ENCODE measurements at places on chromosomes 16 and 17.
A peak's percentile ranks its signal among the peaks of the same experiment; 100 is the strongest.

- DNase-seq, result no peak
Measured at GRCh38 chr16:10846213-10846998, 27.8 kb upstream of the TVP23A start.

GRCh38 chr16:23505671-23506605 is 4.4 kb downstream of the GGA2 start:
- no peak for DNase-seq

DNA sequence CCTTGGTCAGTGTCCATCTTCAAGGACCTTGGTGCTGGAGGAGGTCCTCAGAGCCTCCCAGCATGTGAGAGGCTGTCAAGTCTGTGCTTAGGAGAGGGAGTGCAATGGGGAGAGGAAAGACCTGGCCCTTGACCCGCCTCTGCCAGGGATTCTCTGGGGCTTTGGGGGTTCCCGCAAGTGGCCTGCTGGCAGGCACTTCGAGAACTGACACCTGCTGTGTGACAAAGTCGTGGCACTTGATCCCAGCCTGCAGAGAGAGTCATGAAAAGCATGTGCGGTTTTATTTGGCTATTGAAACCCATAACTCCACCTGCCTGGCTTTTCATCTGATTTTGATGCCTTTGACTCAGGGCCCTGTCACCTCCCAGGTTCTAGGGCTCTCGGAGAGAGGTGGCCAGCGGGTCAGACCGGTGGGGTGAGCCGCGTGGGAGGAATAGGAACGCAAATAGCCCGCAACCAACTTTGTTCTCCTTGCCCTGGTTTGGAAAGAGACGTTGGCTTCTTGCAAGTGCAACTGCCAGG is 42.8 kb upstream of the GSE1 start:
- DNase-seq, result no peak

DNA sequence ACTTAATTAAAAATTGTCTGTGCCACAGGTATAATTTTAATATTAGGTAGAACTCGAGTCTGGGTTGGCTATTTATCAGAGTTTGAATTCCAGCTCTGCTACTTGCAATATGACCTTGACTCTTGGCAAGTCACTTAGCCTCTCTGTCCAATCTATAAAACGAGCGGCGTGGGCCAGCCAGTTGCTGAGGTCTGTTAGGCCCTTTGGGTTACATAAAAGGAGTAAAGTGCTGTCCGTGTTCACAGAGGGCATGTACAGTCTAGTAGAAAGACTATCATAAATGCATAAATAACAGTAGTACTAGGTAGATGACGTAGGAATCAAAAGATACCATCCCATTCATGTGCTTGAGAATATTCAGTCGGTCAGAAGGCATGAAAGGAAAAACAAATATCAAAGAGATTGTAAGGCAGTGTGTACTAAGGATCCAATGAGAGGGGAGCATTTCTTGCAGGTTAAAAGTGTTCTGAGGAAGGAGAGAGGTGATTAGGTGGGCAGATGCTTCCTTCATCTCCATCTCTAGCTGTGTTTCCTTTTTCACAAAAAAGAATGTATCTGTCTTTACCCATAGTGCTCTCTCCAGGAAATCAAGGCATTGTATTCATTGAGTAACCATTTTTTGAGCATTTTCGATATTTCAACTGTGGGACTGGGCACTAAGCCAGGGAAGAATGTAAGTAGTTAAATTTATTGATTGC is 2.4 kb downstream of the TNRC6A start:
- DNase-seq, result no peak

GRCh38 chr17:42531455-42532354 is 4.3 kb upstream of the NAGLU start:
- DNase-seq, result no peak

DNA sequence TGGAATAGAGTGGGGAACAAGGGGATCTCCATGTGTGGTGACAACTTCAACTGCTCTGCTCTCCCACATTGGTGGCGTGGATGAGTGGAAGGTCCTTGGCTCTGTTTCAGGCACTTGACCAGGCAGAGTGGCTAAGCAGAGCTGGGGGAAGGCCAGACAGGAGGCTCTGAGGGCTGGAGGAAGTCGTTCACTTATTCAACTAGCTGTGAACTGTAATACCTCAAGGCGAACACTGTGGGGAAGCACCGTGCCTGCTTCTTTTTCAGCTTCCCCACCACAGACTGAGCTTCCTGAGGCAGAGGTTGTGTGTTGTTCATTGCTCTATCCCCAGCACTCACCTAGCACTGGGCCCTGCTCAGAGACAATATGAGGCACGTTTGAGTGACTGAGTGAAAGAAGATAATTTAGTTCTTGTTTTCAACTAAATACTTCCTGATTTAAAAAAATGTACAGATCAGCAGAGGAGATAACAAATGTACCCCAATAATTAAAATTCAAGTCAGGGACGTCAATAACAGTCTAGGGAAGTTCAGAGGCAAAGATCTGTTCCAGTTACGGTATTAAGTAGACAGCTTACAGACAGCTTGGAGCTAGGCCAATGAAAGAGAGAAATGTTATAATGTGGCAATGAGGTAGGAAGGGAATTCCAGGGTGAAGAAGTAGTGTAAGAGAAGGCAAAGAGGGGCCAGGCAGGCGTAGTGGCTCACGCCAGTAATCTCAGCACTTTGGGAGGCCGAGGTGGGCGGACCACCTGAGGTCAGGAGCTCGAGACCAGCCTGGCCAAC is 34.7 kb downstream of the MYO18A start:
- peak; percentile 46 for DNase-seq

GRCh38 chr17:79615926-79616325 is 5.1 kb upstream of the RBFOX3 start:
- DNase-seq, result no peak

- DNase-seq, result no peak
Measured at GRCh38 chr16:9122969-9123368, 31.5 kb downstream of the HAPSTR1 start.

DNA sequence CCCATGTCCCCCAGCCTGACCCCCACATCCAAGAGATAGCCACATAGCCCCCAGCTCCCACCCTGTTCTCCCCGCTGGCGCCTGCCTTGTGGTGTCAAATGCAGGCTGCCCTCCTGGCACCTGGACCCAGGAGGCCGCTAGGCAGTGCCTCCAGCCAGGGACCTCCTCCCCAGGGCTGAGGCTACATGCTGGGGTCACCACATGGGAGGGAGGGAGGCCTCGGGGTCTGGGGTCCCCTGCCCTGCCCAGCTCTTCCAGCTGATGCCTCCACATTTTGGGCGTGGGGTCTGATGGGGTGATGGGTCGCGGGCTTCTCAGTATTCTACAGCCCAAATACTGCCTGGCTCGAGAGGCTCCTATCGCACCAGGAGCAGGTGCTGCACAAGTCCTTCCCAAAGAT is 9.5 kb downstream of the TBC1D26 start:
- no peak for DNase-seq

GRCh38 chr17:69870751-69871199 is 204.2 kb upstream of the KCNJ16 start:
- no peak for DNase-seq

- no peak for DNase-seq
Measured at GRCh38 chr17:81667754-81668153, 1.2 kb downstream of the CCDC137 start.

GRCh38 chr17:31171701-31172100 is 76.9 kb downstream of the NF1 start:
- DNase-seq, result no peak

- DNase-seq, result no peak
Measured at GRCh38 chr16:4414187-4414917, 2.0 kb downstream of the CORO7 start.

DNA sequence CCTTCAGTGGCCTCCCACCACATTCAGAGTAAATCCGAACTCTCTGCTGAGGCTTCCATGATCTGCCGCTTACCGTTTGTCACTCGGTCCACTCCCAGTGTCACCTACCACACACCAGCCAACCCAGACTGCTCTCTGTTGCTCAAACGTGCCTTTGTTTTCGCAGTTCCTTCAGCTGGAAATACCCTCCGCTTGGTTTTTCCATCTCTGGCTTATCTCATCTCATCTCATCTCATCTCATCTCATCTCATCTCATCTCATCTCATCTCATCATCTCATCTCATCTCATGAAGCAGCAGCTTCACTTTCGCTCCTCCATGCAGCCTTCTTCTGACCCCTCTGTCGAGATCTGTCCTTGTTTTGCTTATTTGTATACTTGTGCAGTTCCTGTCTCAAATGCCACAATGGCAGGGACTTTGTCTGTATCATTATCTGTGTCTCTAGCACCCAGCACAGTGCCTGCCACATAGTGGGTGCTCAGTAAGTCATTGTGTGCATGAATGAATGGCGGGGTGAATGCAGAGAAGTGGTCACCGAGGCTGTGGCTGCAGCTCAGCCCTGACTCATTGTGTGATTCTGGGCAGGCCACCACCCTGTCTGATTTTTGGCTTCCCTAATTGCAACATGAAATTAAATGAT is 3.8 kb upstream of the SNX20 start:
- no peak for DNase-seq

DNA sequence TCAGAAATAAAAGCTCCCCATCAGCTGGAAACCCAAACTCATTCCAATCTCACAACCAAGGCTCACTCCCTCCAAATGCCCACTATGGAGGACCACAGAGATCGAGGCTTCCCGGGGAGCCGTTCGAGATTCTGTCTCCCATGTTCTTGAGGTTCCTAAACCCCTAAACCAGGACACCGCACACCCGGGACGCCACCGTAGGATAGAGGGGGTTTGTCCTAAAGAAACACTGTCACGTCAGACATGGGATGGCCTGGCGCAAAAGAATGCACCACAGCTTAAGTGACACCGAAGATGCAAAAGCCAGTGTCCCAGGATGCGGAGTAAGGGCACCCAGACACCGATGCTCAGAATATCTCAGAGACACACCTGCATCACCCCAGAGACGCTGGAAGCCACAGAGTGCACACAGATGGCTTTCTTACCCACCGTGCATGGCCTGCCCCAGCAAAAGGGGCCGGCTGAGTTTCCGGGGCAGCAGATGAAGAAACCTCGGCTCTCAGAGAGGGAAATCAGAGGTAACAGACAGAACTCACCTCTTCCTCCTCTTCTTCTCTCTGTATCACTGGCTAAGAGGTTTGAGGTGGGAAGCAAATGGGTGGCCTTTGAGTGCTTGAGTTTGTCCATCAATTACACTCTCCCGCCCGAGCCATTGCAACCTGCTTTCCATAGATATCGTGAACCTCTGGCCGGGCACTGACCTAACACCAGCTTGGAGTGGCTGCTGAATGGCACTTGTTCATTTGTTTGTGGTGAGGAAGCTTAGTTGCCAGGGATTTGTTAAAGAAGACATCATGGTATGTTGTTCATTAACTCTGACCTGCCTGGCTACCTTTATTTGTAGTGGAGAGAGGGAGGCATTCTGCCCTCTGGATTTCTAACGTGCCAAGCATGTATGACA is 65.1 kb upstream of the TNRC6C start:
- DNase-seq, result no peak

GRCh38 chr17:43388359-43389045 is 10.3 kb upstream of the ARL4D start:
- peak; percentile 95 for DNase-seq

- no peak for DNase-seq
Measured at GRCh38 chr17:35668802-35669201, 62.6 kb upstream of the RASL10B start.

- no peak for DNase-seq
Measured at GRCh38 chr16:10485698-10486382, 94.6 kb downstream of the EMP2 start.

DNA sequence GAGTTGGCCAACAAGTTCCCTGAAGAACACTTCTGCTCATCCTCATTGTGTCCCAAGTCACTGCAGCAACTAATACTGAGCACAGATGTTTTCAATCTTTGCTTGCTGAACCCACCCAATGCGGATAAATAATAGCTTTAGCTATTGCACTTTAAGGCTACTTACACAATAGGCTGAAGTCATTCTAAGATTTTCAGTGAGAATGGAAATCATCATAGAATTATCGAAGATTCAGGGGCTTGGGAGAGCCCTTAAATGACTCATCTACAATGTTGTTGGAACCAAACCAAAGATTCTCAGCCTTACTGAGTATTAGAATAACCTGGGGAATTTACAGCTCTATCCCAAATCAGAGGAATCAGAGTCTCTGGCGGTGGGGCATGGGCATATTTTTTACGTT is 51.2 kb downstream of the SYCE1L start:
- DNase-seq, result no peak

DNA sequence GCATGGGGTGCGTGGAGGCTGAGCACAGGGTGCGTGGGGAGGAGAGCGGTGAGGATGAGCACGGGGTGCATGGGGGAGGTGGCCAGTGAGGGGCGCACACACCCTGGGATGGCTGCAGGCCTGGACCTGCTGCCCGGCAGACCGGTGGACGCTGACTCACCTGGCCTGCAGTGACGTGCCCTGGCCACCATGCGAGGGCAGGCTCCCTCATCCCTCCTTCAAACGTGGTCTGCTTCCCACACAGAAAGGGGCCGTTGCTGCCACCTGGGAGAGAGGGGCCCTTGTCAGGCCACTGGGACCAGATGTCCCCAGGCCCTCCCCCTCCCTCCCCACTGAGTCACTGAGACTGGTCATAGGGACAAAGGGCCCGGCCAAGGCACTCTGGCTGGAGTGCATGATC is 20.1 kb upstream of the APRT start:
- DNase-seq, result no peak

DNA sequence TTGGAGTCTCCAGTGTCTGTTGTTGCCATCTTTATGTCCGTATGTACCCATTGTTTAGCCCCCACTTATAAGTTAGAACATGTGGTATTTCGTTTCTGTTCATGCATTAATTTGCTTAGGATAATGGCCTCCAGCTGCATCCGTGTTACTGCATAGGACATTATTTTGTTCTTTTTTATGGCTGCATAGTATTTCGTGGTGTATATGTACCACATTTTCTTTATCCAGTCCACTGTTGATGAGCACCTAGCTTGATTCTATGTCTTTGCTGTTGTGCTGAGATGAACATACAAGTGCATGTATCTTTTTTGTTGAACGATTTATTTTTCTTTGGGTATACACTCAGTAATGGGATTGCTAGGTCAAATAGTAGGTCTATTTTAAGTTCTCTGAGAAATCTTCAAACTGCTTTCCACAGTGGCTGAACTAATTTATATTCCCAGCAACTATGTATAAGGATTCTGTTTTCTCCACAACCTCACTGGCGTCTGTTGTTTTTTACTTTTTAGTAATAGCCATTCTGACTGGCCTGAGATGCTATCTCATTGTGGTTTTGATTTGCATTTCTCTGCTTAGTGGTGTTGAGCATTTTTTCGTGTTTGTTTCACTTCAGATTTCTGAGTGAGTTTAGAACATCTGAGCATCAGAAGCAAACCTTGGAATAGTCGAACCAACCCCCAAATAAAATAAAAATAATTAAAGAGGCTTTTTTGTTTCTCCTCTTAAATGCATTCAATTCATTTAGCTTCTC is 304.7 kb downstream of the ZFHX3 start:
- no peak for DNase-seq

- no peak for DNase-seq
Measured at GRCh38 chr17:51045621-51046020, 75.0 kb downstream of the SPAG9 start.

GRCh38 chr17:75456417-75457046 is at the start of gene TMEM94:
TSS of gene TMEM94 (plus strand) at chr17:75456635. CDS start at chr17:75471906, 15,271 bp downstream.
- DNase-seq, result peak; percentile 98

DNA sequence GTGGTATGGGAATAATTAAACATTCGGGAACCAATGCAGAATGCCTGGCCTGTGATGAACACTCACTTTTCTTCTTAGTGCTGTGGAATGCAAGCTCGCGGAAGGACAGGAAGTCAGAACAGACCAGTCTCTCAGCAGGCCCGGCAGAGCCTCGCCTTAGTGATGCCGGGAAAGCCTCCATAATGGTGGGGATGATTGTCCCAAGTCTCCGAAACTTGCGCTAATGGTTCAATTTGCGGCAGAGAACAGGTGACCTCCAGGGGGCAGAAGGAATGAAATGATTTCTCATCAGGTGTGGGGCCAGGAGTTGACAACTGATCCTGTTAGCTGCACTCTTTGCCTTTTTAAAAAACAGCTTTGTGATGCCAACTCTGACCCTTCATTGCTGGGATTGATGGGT is 170.6 kb downstream of the GSG1L start:
- no peak for DNase-seq

- no peak for DNase-seq
Measured at GRCh38 chr17:35073183-35073790, 9.8 kb upstream of the RFFL start.
